Omental fat pad (tissue), 4 donors: ENCODE measurements at places on chromosomes 5 and 9. TPM values are rescaled to one million over a fixed set of nuclear protein-coding genes. Genes with fewer than 3 reads are reported as not detected.

Gene TRPM6
- total RNA-seq: 3.9 TPM

Gene GRIN1
- not detected for total RNA-seq

Gene ZNF483
- total RNA-seq: 11.9 TPM

Gene HACD4
- 5.9 TPM for total RNA-seq

Gene FBP2
- total RNA-seq: not detected

Gene PIP5KL1
- total RNA-seq: 0.82 TPM

Gene NUTM2G
- total RNA-seq: not detected

Gene PCDHB15
- 2.0 TPM for total RNA-seq

Gene IFNA21
- total RNA-seq: not detected
